PC-3 (cell line): ENCODE measurements at places on chromosomes 16 and 17. TPM values are rescaled to one million over a fixed set of nuclear protein-coding genes. Genes with fewer than 3 reads are reported as not detected.

The TP53TG3D gene
- not detected in 2 replicates for total RNA-seq

DNA sequence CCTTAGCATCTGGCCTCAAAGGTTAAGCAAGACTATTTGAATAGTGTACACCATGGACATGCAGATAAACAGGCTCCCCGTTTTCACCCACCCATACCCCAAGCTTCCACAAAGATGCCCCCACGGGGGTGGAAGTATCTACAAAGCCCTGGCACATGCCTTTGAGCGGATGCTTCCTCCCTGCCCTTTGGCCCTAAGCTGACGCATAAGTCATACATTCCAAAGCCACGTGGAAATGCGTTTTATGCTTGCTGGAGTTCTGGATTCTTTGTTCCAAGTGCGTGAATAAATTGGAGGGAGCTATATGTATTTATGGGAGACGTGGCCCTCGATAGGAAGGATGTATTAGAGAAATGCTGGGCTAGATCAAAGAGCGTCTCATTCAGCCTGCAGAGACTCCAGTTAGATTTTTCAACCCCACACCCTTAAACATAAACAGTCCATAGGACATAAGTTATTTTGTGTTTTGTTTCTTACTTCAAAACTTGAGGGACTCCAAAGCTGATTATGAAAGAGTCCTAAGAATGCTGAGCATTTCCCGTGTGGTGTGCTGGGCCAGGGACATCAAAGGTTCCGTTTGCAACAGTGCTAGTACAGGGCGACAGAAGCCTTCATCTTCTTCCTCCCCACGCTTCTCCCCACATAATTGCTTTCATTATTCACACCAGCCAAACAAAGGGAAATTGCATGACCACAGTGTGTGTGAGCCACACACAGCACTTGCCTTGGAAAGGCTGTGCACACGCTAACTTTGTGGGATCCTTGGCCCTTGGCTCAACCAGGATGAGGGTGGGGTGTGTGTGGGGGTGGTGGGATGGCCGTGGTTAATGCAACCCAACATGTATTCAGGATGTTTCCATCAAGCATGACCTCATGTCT, 73.6 kb downstream of the WIPI1 start:
- no peaks in the 10 kb centered on the region for H3K36me3 ChIP-seq
- H3K4me3 ChIP-seq = no peak overlapping the region
- DNase-seq = peak; percentile 37
- no peaks in the 10 kb centered on the region for H3K27me3 ChIP-seq
- peaks cover 45% of the 10 kb centered on the region for H3K4me1 ChIP-seq
- peak overlapping the region; percentile 82; the same call in 1 of the 2 replicates for H3K27ac ChIP-seq

DNA sequence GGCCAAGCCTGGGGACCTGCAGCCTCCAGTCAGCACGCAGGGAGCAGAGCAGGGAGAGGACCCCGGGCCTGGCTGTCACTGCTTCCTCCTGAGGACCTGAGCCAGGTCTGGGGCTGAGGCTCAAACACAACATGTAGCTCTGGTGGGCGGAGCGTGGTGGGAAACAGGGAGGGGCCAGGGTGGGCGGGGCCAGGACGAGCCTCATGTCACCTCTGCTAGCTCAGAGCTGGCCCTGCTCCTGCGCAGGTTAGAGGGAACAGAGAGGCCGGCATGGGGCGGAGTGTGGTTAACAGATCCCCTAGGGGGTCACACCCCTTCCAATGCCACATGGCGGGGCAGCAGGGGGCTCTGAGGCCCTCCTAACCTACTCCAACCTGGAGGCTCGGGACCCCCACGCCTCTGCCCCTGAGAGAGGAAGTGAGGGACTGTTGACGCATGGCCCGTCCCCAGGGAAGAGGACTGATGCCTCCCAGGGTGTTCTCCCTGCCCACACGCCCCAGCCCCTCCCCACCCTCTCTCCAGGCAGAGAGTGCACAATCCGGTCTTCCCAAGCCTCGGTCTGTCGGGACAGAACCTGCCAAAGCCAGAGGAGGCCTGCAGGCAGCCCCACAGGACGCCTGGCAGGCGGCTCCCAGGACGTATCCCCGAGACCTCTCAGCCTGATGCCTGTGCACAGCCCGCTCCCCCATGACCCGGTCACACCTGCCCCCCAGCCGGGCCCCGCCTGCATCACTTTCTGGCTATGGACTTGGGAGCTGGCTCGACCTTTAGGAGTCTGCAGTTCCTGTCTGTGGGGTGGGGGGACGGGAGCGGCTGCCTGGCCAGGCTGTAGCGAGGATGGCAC, 15.2 kb downstream of the PIEZO1 start:
- H3K4me1 ChIP-seq = peaks cover 51% of the 10 kb centered on the region
- no peaks in the 10 kb centered on the region for H3K27me3 ChIP-seq
- H3K27ac ChIP-seq = peak overlapping the region; percentile 91

- H3K4me3 ChIP-seq = no peak overlapping the region
- no peaks in the 10 kb centered on the region for H3K36me3 ChIP-seq
- H3K27me3 ChIP-seq = no peaks in the 10 kb centered on the region
- H3K4me1 ChIP-seq = no peaks in the 10 kb centered on the region
- H3K27ac ChIP-seq = no peak overlapping the region
Observed at GRCh38 chr16:76370344-76370743, 93.1 kb downstream of the CNTNAP4 start.

DNA sequence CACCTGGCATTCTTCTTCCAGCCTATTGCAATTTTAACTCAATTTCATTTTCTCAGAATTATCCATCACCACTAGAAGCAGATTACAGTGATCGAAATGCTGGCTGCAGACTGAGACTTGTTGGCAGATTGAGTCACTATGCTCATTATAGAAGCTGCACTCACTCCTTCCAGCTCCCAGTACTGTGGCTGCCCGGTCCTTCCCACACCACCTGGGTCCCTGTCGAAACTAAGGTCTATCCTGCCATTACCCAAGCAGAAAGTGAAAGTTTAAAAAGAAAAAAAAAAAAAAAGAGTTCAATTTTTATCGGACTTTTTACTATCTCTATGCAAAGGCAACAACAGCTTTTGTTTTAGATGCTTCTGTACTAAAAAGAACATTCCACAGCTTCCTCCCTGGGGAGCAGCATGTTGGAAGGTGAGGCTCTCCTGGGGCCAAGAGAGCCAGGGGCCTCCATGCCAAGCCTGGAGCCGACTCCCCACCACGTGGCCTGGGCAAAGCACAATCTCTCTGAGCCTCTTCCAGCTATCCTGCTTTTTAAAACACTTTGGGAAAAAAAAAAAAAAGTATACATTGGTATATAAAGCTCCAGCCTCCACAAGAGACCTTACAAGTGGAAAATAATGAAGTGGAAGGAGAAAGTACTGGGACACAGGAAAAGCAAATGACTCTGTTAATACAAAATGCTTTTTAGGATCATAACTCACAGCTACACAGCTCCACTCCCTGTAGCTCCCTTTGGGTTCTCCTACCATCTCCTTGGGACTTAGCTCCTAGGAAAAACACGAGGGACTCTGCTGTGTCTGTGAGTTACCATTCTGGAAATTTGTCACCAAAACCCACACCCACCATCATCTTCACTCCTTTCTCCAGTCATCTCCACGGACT, 77.8 kb downstream of the USP31 start:
- no peaks in the 10 kb centered on the region for H3K36me3 ChIP-seq
- no peaks in the 10 kb centered on the region for H3K27me3 ChIP-seq
- H3K4me1 ChIP-seq = peaks cover 4% of the 10 kb centered on the region; the same call in 1 of the 2 replicates
- H3K27ac ChIP-seq = no peak overlapping the region
- H3K4me3 ChIP-seq = no peak overlapping the region
- DNase-seq = no peak

- no peaks in the 10 kb centered on the region for H3K36me3 ChIP-seq
- H3K27me3 ChIP-seq = no peaks in the 10 kb centered on the region
- H3K4me1 ChIP-seq = no peaks in the 10 kb centered on the region
- no peak for DNase-seq
- H3K4me3 ChIP-seq = no peak overlapping the region
Observed at GRCh38 chr16:31695667-31696066, 168.0 kb downstream of the AHSP start.

GRCh38 chr16:81526199-81526598, 81.6 kb downstream of the CMIP start:
- peaks cover 48% of the 10 kb centered on the region for H3K4me1 ChIP-seq
- DNase-seq = no peak
- no peaks in the 10 kb centered on the region for H3K27me3 ChIP-seq
- peaks cover 20% of the 10 kb centered on the region for H3K36me3 ChIP-seq

DNA sequence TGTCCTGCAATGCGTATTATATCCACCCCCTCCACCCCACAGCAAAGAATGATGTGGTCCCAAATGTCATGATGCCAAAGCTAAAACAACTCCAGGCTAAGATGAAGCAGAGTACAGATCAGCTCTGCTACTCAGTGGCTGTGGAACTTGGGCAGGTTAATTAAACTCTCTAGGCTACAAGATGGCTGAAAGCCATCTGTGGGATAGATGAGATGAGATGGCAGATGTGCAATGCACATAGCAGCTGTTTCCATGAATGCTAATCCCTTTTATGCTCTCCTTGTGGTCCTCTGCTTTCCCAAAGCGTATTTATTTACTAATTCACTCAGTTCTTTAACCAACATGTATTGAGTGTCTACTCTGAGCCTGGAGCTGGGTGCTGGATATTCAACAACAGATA, 114.4 kb downstream of the GRIN2A start:
- DNase-seq = no peak
- no peak overlapping the region for H3K4me3 ChIP-seq
- H3K27ac ChIP-seq = no peak overlapping the region
- H3K4me1 ChIP-seq = no peaks in the 10 kb centered on the region
- no peaks in the 10 kb centered on the region for H3K36me3 ChIP-seq
- H3K27me3 ChIP-seq = peaks cover 58% of the 10 kb centered on the region

DNA sequence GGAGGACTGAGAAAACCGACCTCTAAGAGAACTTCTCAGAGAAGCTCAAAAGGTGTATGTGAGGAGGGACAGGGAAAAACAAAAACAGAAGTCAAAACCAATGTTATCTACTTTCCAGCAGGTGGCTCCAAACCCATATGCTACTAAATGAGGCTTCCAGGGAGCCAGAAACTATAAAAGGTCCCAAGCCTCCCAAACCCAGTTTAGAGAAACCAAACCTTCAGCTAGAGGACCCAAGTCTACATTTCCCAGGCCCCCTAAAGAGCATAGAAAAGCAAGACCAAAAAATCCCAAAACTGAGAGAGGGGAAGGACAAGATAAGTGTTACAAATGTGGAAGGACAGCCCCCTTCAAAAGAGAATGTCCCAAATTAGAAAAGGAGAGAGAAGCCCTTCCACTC, 3.7 kb downstream of the HPR start:
- H3K4me3 ChIP-seq = no peak overlapping the region
- no peaks in the 10 kb centered on the region for H3K4me1 ChIP-seq
- no peak overlapping the region for H3K27ac ChIP-seq
- 0 out of 2 replicates have a peak, but pooled peaks cover 3% of the 10 kb centered on the region for H3K27me3 ChIP-seq
- peak; percentile 42 for DNase-seq

DNA sequence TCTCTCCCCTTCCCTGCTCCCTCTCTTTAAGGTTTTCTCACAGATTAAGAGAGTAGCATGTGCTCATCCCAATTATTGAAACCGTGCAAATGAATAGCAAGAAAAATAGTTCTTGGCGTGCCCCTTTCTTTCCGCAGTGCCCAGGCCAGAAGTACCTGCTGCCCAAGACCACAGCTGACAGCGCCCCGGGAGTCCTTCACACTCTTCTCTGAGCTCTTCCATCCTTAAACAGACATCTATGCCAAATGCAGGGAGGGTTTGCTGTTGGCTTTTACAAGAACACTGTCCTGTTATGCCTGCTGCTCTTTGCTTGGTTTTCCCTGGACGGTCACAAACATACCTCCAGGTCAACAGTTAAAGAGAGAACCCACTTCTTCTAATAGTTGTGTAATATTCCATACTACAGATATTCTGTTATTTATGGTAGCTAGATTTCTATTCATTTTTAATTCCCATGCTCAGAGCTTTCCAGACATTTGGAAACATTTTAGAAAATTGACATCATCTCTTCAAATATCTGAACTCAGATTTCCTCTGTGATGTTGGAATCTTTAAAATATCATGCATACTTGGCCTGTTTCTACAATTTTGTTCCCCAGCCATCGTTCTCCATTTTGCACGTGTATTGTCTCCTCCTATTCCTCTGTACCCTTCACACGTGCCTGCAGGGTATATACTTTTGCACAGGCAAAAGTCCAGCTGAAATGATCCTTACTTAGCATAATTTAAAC, 416.7 kb downstream of the WWOX start:
- H3K27ac ChIP-seq = no peak overlapping the region
- DNase-seq = no peak
- no peaks in the 10 kb centered on the region for H3K36me3 ChIP-seq
- H3K4me3 ChIP-seq = no peak overlapping the region

DNA sequence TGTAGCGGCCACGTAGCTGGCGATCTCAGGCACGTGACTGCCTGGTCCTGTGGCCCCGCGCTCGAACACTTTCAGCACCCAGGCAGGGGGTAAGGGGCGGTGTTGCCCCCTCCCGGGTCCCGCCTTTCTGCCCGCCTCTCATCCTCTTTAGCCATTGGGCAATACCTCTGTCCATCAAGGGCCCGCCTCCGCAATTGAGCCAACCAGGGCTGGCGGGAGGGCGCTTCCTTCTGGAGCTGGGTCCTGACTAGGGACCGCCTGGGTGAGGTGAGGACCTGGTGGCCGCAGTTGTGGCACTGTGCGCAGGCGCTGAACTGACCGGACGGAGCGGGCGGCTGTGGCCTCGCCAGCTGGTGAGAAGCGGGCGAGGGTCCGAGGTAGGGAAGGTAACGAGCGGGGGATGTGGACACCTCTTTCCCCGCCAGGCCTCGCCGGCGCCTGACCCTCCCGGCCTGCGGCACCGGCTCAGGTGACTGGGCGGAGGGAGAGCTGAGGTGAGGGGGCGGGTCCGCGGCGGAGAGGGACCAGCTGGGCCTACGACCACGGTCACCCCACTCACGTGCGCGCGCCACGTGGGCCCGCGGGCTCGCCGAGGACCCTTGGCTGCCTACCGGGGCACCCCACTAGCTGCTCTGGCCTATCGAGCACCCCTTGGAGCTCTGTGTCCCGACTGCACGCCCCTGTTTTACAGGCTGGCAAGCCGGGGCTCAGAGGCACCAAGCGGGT, at the start of gene PDP2:
TSS of gene PDP2 (plus strand) at position 228 of the 726 bp plus-strand sequence. CDS start 3,770 bp downstream, outside the sequence.
- no peaks in the 10 kb centered on the region for H3K27me3 ChIP-seq
- peak; percentile 89 for DNase-seq
- H3K36me3 ChIP-seq = peaks cover 8% of the 10 kb centered on the region
- H3K4me1 ChIP-seq = peaks cover 9% of the 10 kb centered on the region; the same call in 1 of the 2 replicates
- H3K27ac ChIP-seq = no peak within 1 kb of the TSS

GRCh38 chr17:4304417-4305027, 40.7 kb upstream of the ANKFY1 start:
- H3K27ac ChIP-seq = no peak overlapping the region
- H3K36me3 ChIP-seq = peaks cover 13% of the 10 kb centered on the region
- peak; percentile 60 for DNase-seq
- no peaks in the 10 kb centered on the region for H3K27me3 ChIP-seq

DNA sequence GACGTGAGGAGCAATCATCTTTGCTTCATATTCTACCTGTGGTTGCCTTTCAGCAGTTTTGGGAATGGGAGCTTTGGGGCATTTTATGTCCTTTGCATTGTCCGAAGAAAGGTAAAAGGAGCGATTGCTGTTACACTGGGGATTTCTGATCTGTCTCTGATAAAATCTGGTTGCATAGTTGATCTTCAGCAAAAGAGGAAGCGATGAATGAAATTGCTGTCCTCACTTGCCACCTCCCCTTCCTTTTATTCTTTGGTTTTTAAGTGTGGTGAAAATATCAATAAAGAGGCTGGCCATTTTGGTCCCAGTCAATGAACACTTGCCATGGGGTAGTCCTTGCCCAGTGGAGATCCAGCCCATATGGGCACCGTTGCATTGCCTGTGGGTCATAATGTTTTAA, 236.8 kb downstream of the MSI2 start:
- no peak overlapping the region for H3K4me3 ChIP-seq
- H3K36me3 ChIP-seq = no peaks in the 10 kb centered on the region
- H3K4me1 ChIP-seq = no peaks in the 10 kb centered on the region
- no peaks in the 10 kb centered on the region for H3K27me3 ChIP-seq
- DNase-seq = no peak

The CDRT15 gene
- total RNA-seq = not detected in 2 replicates
